ENCODE measurements at places on chromosomes 11 and 22.

GRCh38 chr11:74453373-74453975 is 13.9 kb downstream of the KCNE3 start:
- DNase-seq: peak; percentile 35

DNA sequence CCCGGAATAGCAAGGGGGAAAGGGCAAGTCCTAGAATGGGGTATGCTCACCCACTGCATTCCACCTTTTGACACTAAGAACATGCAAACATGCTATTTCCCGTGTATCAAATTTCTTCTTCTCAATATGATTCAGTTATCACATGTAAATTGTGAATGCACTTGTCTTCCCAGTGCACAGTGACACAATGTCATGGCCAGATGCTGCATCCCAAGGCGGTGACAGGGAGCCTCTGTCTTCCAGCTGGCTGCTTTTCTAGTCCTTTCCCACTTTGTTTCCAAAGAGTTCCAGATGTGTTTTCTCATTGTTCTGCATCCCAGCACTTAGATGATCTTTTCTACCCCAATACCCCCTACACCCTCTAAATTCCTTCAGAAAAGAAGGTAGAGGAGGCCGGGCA is 12.4 kb downstream of the SLC25A18 start:
- no peak for DNase-seq

DNA sequence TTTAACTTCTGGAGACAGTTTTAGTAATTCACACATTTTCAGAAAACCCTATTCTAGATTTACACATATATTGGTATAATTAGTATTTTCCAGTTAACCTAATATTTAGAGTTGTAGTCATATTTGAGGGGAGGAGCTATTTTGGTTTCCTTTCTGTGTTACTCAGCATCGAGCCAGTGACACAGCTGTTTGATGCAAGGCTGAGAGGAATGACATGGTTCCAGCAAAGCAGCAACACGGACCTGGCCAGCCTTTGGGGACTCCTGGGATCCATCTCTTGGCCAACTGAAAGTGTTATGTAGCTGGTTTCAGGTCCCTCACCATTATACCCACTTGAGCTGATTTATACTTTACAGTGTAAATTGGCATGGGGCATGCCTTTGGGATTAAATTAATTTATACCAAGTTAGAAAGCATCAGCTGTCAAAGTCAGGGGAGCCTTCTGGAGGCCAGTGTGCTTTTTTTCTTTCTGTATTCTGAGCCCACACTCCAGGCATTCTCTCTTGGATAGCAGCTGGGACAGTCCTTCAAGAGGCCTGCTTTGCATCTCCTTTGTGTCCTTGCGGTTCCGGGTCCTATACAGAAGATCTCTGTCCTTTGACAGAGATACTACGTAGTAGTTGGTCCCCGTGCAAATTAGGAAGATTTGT is 91.3 kb upstream of the SLC25A18 start:
- no peak for DNase-seq

GRCh38 chr11:65288706-65289536 is 25.7 kb upstream of the CDC42EP2 start:
- DNase-seq: peak; percentile 58

GRCh38 chr11:58691675-58692074 is 40.1 kb downstream of the GLYAT start:
- no peak for DNase-seq

DNA sequence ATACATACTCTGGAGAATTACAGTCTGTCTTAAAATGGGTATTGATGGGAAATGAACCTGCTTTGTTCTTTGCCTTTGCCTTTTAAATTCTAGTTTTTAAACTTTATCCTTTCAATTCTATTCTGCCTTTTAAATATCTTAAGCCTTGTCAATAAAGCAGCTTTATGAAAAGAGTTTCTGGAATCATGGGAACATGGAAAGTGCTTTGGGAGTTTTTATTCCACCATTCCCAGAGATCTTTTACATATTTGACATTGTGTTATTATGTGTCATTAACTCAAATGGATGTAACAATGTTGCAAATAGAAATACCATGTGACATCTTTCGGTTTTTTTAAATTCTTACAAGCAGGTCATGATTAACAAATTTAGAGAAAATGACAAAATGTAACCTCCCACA is 555.7 kb upstream of the ANO3 start:
- no peak for DNase-seq
